Occipital lobe (tissue), 3 donors: ENCODE measurements at places on chromosomes 2 and 18.

DNA sequence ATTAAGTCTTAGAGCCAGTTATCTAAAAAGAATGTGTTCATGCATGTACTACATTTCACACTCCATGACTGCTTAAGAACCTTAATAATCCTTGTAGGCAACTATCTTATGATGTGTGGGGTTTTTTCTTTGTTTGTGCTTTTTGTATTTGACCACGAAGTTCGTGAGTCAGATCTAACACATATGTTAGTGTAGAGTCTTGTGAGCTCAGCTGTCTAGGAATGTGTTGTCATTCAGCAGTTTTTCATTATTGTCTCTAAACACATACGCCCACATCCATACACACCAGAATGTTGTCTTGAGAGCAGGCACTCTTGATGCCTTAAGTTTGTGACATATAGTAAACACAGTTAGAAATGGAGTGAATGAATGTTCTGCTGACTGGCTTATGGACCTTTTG, 38.4 kb downstream of the CAB39 start:
- DNase-seq: no peak

GRCh38 chr2:21715887-21716286, 592.1 kb downstream of the TDRD15 start:
- no peak for DNase-seq

DNA sequence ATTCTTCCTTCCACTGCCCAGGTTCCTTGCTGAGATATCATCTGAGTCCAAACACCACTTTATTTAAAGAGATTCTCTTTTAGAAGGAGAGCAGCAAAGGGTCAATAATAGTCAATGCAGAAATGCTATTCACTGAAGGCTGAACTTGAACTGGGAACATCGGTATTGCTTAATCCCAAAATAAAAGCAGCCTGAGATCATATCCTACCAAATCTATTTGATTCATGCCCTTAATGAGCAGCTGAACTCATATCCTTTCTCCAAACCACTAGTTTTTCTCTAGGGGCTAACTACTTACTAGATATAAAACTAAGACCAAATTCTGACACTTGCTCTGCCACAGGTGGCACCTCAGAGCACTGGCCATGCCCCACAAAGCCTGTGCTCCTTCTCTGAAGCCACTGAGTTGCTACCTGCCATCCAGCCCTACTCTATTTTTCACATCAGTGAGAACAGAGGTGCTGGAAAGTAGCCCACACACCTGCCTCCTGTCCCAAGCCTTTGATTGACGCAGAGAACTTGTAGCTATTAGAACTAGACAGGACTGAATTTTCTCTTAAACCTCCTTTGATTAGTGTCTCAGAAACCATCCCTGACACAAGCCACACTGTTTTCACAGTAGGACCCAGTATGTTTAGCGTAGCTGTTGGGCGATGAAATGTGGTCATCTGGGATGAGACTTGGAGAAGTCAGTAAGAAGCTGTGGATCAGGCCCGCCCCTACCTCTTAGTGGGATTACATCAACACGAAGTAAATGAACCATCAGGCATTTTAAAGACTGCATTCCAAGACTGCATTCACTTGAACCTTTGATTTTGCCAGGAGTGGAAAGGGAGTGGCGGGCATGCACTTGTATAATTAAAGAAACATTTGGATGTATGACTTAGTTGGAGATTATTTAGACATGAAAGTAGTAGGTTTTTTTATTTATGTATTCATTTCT, 124.3 kb downstream of the RBMS1 start:
- no peak for DNase-seq

DNA sequence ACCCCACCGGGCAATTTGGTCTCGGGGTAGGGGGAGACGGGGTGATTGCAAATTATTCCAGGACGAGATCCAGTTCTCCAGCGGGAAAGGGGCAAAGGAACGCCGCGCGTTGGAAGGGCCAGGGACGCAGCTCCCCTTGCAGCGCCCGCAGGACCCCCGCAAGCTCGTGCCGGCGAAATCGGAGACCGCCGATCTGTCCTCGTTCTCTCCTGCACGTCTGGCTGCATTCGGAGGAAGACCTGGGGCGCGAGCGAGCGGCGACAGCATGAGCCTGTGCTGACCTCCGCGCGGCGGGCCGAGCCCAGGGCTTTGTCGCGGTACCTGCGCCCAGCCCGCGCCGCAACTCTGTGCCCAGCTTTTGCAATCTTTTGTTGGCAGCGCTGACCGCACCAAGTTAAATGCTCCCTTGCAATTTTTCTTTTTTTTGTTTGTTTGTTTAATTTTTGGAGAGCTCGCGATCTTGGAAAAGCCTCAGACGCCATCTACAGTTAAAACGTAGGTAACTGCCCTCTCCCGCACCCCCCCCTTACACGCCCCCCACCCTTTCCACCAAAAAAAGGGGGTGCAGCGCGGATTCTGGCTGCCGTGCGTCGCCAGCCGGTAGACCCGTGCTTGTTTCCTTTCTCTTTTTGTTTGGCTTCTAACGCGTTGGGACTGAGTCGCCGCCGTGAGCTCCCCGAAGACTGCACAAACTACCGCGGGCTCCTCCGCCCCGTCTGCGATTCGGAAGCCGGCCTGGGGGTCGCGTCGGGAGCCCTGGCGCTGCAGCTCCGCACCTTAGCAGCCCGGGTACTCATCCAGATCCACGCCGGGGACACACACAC, 667 bp downstream of the TRIB2 start:
- DNase-seq: no peak
